Activated naive CD4-positive, alpha-beta T cell treated with anti-CD3 and anti-CD28 coated beads, Interleukin-2, amount 50 U/mL, for 16 hours (primary cell): ENCODE measurements at places on chromosomes 13 and 19.

DNA sequence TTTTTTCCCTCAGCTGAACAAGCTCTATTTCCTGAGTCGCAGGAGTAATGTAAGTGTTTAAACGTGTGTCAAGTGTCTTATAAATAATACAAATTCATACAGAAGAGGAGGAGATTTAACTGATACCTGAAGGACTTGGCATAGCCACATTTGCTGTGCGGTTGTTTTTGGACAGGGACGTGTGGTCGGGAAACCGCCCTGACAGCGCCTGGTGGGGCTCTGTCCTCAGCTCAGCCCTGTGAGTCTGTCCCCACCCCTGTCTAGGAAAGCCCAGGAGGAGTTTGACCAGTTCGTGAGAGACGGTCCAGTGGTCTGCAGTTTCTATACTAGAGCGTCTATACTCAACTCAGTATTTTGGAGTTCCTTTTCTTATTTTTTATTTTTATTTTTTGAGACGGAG is 16.7 kb downstream of the ZIC2 start:
- no peak for DNase-seq

GRCh38 chr13:78587395-78587794 is 16.0 kb downstream of the POU4F1 start:
- DNase-seq = no peak

DNA sequence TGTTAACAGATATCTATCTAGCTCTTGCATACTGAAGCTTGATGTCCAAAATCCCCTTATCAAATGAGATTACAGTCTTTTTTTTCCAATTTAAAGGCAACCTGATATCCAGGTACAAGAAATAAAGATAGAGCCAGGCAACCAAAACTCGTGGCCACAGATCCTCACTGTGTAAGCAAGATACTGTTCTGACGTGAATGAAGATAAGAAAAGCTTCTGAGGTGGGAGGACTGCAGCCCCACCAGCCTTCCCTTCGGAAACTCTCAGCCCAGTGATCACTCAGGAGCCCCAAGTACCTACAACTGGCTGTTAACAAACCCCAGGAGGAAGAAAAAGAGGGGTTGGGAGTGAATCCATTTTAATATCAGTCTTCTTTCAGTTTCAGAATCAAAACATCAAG is 191.6 kb downstream of the EFNB2 start:
- no peak for DNase-seq

- DNase-seq = no peak
Measured at GRCh38 chr19:19274146-19274545, 1.0 kb upstream of the TM6SF2 start.

DNA sequence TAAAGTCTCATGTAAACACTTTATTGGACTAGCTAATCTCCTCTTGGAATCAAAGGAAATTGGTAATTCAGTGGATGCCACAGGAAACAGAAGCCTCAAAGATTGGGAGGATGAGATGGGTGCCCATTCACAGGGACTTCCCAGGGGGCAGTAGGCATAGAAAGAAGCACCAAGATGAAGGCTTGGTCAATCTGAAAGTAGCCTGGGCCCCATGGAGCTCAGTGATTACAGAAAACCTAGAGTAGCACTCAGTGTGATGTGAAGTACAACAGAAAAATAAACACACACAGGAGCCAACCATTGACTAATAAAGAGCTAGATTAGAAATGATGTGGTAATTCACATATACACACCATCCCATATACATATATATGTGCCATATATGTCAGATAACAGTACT is 560.6 kb downstream of the TBC1D4 start:
- DNase-seq = no peak

DNA sequence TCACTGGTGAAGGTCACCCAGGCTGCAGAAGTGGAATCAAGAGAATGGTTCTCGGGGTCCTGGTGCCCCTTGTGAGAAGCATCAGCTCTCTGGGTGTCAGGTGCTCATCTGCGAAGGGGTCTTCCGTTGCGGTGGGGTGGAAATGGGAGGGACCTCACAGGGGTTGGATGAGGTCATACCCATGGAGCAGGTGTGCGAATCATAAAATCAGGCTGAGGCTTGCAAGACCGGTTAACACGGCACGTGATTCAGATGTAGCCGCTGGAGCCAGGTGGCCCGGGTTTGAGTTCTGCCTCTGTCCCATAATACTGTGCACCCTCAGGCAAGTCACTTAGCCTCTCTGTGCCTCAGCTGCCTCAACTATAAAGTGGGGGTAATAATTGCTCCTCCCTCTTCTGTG is 3.9 kb upstream of the KLK15 start:
- no peak for DNase-seq

- DNase-seq = no peak
Measured at GRCh38 chr13:111079375-111079774, 35.7 kb upstream of the ARHGEF7 start.

DNA sequence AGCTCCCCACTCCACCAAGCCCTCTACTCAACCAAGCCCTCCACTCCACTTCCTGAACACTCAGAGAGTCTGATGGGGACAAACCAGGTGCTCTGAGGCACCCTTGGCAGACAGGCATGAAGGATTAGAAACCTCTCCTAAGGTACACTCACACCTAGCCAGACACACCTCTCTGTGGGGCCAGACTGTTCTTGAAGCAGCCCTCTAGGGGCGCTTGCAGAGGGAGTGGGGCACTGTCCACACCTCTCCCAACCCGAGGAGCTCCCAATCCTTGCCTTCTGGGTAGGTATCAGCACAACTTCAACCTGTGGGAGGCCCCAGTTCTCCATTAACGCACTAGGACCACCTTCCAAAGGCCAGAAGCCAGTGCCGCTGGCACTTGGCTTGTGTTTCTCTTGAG is 108.7 kb upstream of the VSTM2B start:
- no peak for DNase-seq

- no peak for DNase-seq
Measured at GRCh38 chr13:66154976-66155375, 1075.2 kb downstream of the PCDH9 start.

DNA sequence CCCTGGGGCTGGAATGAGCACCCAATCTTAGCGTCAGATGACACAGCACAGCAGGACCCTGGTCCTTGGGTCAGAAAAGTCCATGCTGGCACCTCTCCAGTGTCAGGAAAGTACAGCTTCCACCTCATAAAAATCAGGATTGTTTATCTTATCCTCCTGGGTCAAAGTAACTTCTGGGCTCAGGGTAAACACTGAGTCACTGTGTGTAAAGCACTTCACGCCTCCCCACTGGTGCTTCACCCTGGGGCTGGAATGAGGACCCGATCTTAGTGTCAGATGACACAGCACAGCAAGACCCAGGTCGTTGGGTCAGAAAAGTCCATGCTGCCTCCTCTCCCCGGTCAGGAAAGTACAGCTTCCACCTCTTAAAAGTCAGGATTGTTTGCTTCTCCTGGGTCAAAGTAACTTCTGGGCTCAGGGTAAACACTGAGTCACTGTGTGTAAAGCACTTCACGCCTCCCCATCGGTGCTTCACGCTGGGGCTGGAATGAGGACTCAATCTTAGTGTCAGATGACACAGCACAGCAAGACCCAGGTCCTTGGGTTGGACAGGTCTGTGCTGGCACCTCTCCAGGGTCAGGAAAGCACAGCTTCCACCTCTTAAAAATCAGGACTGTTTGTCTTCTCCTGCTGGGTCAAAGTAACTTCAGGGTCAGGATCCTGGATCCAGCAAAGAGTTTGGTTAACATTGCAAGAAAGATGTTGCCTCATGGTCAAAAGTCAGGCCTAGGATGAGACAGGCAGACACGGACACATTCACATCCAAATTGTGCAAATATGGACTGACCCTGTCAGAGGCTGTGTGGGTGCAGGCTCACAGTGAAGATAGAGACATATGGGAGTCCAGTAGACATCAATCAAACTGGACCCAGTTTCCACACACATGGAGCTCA is 39.2 kb upstream of the CYP2A7 start:
- DNase-seq = no peak

- DNase-seq = no peak
Measured at GRCh38 chr13:42926555-42926954, 65.5 kb downstream of the EPSTI1 start.

GRCh38 chr13:93847162-93847561 is 620.6 kb downstream of the GPC6 start:
- DNase-seq = no peak

GRCh38 chr13:78742659-78743058 is 83.7 kb upstream of the OBI1 start:
- no peak for DNase-seq

GRCh38 chr19:12953138-12953798 is 3.8 kb downstream of the GADD45GIP1 start:
- DNase-seq = no peak

GRCh38 chr13:110797230-110797877 is 83.9 kb downstream of the ING1 start:
- no peak for DNase-seq

- DNase-seq = no peak
Measured at GRCh38 chr19:24074720-24075454, 12.1 kb upstream of the ZNF254 start.

DNA sequence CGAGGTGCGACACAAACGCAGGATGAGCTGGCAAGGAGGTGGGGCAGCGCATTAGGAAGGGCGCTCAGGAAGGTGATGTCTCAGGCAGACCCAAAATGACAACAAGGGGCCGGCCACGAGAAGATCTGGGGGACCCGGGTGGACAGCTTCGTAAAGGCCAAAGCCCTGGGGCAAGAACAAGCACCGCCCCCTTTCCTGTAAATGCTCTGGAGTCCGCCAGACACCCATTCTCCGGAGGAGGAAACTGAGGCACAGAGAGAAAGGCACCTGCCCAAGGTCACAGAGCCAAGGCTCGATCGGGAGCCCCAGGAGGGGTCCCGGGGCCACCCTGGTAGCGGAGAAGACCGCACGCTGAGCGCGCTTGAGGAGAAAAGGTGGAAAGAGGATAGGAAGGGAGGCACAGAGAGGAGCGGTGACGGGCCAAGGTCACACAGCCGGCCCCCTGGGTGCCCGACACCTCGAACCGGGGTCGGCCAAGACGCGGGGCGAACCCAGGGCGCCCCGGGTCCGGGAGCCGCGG is 571 bp downstream of the SAFB2 start:
- peak; percentile 36 for DNase-seq

DNA sequence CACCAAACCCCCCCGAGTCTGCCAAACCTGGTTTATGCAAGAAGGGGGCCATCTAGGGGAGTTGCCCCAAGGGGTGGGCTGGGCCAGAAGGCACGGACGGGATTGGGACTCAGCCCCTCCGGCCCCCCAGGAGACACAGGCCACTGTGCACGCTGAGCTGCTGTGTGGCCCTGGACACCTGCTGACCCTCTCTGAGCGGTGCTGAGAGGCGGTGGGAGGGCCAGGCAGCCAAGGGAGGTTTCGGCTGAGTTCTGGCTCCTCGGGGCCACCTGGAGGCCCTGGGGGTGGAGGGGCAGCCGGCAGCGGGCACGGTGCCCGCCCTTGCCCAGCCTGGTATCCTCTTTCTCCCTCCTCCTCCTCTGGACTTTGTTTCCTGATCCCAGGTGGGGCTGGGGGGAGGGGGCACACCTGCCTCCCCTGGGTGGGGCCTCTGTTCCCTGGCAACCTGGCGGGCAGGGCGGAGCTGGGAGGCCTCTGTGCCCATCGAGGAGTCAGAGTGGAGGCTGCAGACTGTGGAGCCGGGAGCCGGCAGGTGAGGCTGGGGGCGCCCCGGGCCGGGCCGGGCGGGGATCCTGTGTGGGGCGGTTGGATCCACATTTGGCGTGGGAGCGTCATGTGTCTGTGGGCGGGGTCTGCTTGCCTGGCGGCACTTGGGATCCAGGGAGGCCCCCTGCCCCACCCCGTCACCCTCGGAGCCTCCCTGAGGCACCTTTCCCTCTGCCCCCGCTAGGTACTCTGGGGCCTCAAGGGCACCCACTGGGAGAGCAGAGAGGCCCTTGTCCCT is at the start of gene MISP:
TSS of gene MISP (plus strand) at position 473 of the 784 bp plus-strand sequence. CDS start 5,835 bp downstream, outside the sequence.
- DNase-seq = no peak

GRCh38 chr19:7652061-7652641 is 15.2 kb downstream of the STXBP2 start:
- DNase-seq = peak; percentile 77

GRCh38 chr13:65679240-65679639 is 1550.9 kb downstream of the PCDH9 start:
- DNase-seq = no peak

DNA sequence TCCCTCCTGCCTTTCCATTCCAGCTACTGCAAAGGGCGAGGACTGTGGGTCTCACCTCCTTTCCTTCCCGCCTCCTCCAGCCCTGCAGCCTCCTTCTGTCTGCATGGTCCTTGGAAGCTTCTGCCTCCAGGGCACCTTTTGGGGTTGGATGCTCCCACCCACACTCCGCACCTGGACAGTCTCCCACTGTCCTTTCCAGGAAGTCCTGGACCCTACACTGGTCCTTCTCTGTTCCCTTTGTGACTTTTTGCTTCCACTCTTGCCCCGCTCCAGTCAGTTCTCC is 130.8 kb downstream of the USP12 start:
- DNase-seq = no peak

DNA sequence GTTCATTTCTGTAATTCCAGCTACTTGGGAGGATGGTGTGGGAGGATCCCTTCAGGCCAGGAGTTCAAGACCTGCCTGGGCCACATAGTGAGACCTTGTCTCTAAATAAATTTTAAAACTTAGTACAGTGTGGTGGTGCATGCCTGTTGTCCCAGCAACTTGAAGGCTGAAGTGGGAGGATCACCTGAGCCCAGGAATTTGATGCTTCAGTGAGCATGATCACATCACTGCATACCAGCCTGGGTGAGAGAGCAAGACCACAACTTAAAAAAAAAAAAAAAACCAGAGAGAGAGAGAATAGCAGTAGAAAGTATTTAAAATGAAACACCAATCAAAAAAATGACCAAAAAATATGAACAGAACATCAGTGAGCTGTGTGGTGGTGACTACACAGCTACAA is 7.1 kb upstream of the ZNF823 start:
- DNase-seq = no peak

- no peak for DNase-seq
Measured at GRCh38 chr19:48915757-48916156, 15.6 kb downstream of the NUCB1 start.

DNA sequence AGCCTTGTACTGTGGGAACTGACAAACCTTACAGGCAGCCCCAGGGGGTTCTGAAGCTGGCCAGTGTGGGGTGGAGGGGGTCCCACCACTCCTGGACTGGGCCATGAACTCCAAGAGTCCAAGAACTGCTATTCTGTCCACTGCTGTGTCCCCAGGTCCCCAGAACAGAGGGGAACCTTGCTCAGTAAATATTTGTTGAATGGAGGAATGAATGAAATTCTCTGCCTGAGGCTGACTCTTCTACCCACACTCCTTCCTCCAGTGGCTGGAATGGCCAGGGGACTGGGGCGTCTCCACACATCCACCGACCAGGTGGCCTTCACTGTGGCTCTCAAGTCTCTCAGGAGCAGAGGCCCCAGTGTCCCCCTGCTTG is 11.6 kb downstream of the WIZ start:
- DNase-seq = no peak

DNA sequence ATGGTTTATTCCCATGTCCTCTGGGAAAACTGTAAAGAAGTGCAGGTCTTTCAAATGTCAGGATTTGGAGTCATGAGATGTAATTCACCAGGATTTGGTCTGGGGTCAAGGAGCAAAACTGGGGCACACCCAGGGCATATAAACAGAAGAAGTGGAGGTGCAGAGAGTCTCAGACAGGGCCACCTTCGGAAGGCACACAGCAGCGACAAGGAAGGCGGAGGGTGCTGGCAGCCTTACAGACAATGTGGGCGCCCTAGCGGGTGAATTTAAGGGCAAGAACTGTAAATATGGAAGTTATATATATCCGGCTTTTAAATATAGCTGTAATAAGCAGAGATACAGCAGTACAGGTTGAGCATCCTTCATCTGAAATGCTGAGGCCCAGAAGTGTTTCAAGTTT is 31.2 kb downstream of the DHRS12 start:
- DNase-seq = no peak

GRCh38 chr13:75864718-75865117 is 228.6 kb downstream of the LMO7 start:
- no peak for DNase-seq
